ENCODE measurements at places on chromosomes 13 and 19.

DNA sequence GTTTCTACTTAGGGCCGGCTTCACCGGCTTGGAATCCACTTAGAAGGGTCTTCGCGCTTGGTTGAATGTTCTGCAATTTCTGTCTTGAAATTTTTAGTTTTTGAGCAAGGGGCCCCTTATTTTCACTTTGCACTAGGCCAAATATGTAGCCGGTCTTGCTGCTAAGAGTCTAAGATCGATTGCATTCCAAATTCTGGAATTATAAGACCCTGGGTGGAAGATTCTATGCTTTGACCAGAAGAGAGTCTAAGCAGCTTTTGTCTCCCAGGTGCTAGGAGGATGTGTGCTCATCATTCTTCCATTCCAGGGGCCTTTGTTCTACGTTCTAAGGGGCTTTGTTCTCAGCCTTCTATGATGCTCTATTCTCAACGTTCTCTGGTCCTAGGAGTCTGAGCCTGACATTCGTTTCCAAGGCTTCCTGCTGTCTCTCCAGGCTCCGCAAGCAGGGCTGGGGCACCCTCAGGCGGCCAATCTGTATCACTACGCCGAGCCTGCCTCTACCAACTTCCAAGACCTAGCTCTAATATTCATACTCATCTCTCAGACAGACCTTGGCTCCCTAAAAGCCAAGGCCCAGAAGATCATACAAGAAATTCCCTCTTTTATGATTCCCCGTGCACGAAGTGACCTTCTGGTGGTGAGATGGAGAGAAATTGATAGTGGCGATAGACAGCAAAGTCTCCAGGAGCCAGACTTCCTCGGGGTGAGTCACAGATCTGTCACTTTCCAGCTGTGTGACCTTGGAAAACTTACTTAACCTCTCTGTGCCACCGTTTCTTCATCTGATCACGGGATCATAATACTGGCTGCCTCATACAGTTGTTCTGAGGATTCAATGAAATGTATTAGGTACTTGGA lies 982 bp upstream of the DACT3 start:
- peak; percentile 91 for DNase-seq

- peak; percentile 100 for DNase-seq
Observed at GRCh38 chr19:32373585-32374295, 28.3 kb downstream of the ZNF507 start.

GRCh38 chr13:26599403-26599802 lies 41.9 kb downstream of the WASF3 start:
- DNase-seq, result no peak

DNA sequence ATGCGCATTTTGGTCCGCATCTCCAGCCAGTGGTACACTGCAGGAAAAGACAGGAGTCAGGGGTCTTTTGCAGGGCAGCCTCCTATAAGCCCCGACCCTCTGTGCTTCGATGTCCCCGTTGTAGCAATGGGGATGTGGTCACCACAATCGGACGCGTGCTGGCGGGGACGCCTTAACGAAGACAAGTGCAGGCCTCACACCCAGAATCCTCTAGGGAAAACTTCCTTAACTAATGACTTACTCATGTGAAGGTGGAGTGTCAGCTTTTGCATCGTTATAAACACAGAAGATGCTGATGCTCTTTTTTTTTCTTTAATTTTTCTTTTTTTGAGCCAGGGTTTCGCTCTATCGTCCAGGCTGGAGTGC lies 22.1 kb downstream of the VASP start:
- no peak for DNase-seq

GRCh38 chr13:39462428-39462827 lies 140.6 kb downstream of the LHFPL6 start:
- DNase-seq, result peak; percentile 2

DNA sequence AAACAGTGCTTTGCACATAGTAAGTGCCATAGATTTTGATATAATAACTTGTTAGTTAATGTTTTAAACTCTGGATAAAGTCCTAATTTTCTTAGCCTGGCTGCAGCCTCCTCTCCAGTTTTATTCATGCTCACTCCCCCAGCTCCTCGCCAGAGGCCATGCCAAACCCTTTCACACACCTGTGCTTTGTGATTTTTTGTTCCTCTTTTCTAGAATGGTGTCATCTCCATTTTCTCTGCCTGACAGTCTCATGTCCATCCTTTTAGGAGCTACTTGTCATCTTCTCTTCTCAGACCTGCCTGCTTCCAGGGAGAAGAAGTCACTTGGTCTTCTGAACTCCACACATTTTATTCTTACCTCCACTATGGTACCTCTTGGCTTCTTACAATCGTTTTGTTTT lies 55.8 kb upstream of the SPATA13 start:
- no peak for DNase-seq

DNA sequence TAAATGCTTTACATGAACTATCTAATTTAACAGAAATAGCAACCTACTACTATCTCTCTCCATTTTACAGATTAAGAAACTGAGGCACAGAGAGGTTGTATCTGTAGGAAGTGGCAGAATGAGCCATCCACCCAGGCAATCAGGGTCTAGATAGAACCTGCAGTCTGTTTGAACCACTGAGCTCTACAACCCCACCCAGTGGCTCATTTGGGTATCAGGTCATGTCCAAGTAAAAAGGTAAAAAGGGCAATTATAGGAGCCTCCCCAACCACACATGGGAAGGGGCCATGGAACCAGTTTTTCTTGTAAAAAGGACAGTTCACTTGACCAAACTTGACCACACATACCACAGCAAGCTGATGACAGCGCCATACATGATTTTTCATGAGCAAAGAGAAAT lies 92.9 kb upstream of the SGCG start:
- DNase-seq, result peak; percentile 6

GRCh38 chr19:15563325-15563794 lies 51.7 kb upstream of the CYP4F8 start:
- DNase-seq, result peak; percentile 63

DNA sequence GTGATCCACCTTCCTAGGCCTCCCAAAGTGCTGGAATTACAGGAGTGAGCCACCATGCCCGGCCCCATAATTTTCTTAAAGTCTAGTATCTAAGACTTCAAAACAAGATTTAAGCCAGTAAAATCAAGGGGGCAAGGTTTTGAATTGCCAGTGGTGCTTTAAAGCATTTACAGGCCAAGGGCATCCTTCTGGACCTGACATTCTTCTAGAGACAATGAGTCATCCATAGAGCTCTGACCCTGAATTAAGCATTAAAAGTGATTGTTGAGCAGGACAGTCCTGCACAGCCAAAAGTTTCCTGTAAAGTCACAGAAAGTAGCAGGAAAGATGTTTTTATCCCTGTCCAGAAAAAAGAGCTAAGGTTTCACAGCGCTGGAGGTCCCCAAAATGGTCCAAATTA lies 50.9 kb upstream of the ATP12A start:
- no peak for DNase-seq

GRCh38 chr13:106527826-106528225 lies 7.6 kb downstream of the EFNB2 start:
- DNase-seq, result no peak

DNA sequence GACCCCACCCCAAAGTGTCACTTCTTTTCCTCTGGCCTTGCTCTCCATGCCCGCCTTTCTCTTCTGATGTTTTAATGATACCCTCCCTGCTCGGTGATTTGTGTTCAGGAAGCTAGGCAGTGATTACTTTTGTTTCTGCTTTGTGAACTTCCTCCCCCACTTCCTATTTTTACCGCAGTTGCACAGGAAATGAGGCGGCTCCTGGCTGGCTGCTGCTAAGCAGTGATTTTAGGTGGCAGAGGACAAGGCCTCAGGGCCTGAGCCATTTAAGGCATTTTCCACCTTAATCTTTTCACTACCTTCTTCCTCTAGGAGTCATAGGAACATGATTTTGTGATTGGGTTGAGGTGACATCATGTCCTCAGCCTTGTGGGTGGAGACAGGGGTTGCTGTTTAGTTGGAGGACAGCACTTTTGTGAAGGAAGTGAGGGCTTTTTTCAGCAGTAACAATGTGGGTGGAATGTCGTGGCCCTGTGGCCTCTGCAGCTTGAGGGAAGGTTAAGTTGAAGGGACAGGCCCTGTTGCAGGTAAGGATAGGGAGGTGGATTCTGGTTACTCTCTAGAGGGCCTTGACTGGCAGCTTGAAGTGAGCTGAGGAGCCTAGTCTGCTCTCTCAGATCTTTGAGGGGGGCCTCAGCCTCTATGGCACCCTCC lies 15.7 kb downstream of the GARRE1 start:
- peak; percentile 97 for DNase-seq

DNA sequence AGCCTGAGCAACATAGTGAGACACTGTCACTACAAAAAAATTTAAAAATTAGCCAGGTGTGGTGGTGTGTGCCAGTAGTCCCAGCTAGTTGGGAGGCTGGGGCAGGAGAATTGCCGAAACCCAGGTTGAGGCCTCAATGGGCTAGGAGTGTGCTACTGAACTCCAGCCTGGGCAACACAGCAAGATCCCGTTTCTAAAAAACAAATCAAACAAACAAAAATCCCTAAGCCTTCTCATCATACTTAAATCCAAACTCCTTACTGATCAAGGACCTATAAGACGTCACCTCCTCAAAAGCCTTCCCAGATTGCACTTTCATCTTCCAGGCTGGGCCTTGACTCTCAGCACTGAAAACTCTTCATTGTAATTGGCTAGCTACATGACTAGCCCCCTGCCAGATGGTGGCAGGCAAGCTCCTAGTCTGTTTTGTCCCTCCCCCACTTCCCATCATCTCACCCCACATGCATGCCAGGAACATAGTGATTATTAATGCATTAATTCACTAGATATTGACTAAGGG lies 17.5 kb upstream of the NANOS3 start:
- peak; percentile 65 for DNase-seq

DNA sequence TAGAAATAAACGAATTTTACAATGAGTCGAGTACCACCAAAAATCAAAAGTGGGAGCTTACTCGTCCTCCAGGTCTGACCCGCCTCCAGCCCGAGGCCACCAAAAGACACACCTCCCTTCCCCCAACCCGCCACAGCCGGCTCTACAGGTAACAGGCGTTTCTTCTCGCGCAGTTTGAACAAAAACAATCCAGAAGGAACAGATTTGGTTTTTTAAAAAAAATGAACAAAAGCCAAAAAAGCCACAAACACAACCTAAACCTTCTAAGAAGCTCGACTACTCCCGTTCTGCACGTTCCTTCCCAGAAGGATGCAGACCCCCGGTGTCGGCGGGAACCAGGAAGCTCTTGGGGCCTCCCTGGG lies 671 bp downstream of the ZDHHC20 start:
- DNase-seq, result no peak

GRCh38 chr13:71399631-71400215 lies 467.3 kb downstream of the DACH1 start:
- DNase-seq, result no peak

DNA sequence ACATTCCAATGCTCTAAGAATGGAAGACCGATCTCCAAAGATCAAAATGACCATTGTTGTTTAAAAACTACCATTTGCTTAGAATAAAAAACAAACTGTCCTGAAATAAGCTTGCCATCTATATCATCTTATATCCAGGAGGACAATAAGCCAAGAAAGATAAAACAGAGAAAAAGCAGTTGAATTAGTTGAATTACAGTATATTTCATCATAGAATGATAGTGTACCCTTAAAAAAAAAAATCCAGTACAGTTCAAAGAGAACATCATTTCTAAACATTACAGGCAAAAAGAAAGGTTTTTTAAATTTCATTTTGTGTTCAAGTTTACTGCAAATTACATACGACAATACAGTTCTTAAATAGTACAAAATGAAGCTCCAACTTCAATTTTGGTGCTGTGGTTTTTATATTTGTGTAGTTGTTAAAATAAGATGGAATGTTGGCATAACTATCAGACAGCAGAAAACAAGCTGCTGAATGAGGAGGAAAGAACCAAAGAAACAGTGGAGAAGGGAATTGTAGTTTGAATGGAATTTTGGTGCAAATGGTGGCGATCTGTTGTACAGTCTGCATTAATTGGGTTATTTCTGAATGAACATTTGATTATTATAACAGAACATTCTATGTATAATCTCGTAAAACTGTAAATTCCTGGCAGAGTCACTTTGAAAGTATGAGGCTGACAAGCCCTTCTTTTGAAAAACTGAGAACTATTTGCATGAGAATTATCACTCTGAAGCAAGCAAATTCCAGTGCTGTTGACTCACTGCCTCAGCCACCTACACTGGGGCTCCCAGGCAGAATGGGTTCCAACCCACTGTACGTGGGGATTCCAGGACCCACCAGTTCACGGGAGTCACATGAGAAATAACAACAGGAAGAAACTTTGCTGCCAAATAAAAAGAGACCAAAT lies 37.7 kb downstream of the LHFPL6 start:
- DNase-seq, result peak; percentile 37

DNA sequence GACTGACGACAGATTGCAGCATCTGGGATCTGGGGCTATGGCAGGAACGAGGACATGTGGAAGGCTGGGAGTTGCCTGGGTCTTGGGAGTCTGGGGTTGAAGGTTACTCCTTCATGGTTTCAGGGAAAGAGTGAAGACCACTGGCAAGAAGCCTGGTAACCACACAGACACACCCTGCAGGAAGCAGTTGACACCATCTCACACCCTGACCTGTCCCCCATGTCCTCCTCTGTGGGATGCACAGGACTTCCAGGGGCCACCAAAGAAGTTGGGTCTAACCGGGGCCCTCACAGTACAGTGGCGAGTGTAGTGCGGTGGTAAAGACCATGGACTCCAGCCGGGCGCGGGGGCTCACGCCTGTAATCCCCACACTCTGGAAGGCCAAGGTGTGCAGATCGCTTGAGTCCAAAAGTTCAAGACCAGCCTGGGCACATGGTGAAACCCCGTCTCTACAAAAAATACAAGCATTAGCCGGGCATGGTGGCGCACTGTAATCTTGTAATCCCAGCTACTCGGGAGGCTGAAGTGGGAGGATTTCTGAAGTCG lies 10.6 kb upstream of the FFAR2 start:
- no peak for DNase-seq

GRCh38 chr19:30076751-30077670 lies 135.0 kb downstream of the URI1 start:
- no peak for DNase-seq

- DNase-seq, result no peak
Observed at GRCh38 chr19:4197625-4198466, 15.4 kb downstream of the ANKRD24 start.

DNA sequence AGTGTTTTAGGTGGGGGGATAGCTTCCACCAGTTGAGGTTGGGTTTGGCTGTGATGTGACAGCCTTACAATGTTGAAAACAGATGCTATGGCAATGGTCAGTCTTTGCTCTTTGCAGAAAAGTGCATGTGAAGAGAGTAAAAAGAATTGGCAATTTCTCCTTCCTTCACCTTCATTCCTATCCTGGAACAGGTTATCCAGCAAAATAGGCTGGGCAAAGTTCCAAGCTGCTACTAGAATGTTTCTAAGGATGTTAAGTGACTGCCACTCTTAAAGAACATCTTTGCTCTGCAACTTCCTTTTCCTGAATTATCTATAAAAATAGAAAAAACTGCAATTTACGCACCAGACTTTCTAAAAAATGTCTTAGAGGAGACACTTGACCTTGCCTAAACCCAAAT lies 50.1 kb upstream of the MYCBP2 start:
- DNase-seq, result no peak

GRCh38 chr19:3025549-3025886 lies 3.6 kb downstream of the TLE2 start:
- no peak for DNase-seq

- DNase-seq, result peak; percentile 94
Observed at GRCh38 chr19:17390665-17391370, 3.2 kb downstream of the CCDC194 start.
